GM23248 (cell line): ENCODE measurements at places on chromosomes 1 and 21. TPM values are rescaled to one million over a fixed set of nuclear protein-coding genes. Genes with fewer than 3 reads are reported as not detected.
A peak's percentile ranks its signal among the peaks of the same experiment; 100 is the strongest.

DNA sequence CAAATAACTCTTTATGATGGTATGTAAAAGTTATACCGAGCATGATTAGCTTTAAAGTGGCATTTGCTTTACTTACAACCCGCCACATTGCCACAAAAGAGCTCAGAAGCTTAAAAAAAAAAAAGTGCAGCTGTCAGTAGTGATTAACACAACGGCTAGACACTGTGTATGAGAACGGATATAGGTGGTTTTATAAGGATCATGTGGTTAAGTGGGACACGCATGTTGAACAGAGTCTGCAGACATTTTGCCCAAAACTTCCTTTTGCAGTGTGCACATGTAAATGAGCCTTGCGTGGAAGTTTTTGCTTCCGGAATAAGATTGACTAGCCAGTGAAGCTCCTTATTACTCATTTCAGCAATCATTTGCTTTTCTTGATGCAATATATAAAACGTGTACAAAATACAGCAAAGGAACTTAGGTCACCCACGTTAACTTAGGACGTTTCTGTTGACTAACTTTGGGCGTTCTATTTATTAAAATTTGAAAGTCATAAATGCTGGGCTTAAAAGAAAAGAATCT lies 58.7 kb upstream of the RGS1 start:
- DNase-seq, result no peak

GRCh38 chr1:35164893-35165292 lies 28.1 kb downstream of the SFPQ start:
- no peak for DNase-seq

- no peak for DNase-seq
Measured at GRCh38 chr1:245915841-245916240, 591.2 kb downstream of the SMYD3 start.

GRCh38 chr1:116873680-116874271 lies 35.9 kb upstream of the PTGFRN start:
- peak; percentile 65 for DNase-seq

DNA sequence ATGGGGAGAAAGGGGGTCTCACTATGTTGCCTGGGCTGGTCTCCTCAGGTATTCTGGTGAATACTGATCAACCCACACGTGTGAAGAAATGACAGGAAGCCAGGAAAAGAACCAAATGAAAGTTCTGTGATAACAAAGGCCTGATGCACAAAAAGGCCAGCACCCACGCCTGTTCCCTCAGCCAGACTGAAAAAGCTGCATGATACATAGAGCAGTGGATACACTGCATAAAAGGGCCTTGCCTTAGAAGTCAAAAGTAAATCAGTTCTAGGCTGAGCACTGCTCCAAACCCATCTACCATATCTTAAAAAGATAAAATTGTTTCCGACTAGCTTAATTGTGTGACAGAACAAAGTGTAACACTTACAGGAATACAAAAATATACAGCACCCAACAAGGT lies 36.9 kb upstream of the PSMG1 start:
- no peak for DNase-seq

DNA sequence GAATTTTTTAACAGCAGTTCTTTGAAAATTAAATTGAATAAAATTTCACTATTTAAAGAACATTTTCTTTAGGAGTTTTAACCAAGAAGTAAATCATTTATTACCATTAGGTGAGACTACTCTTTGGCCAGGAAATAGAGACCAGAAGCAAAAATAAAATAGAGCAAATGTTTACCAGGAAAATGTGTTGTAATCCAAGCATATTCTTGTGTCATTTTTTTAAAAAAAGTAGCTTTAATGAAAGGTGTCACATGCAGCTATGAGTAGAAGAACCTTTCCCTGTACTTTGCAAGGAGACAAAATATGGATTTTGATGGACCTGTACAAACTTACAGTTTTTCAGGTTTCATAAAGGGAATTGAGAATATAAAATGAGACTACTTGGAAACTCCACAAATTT lies 140.8 kb downstream of the NFIA start:
- DNase-seq, result no peak

GRCh38 chr1:84642774-84643173 lies 47.5 kb downstream of the SSX2IP start:
- DNase-seq, result no peak

DNA sequence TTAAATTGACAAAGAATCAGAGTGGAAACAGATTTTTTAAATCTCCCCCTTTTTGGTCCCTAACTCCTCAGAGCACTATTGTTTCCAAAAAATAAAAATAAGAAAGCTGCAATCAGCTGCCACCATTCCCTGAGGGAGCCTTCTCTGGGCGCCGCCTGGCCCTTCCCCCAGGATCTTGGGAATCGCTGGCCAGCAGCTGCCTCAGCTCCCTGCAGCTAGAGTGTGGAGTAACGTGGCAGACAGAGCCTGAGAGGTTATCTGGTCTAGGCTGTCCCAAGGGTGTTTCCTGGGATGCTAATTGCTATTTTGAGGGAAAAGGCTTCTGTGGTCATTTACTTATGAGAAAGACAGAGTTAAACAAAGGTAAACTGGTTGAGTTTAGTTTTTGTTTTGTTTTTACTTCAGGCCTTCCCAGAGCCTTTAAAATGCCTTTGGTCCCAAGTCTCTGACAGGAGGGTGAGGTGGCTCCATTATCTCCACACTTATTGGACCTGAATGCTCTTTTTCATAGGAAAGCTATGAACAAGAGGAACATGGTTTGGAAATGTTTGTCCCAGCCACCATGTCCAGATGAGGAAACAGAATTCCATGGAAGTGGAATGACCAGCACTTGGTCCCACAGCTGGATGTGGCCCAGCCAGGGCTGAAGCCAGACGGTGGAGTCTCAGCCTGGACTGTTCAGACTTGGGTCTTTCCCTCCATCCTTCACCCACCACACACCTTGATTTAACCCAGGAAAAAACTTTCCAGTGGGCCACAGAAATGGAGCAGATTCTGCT lies 14.1 kb upstream of the KIAA1614 start:
- peak; percentile 41 for DNase-seq

- no peak for DNase-seq
Measured at GRCh38 chr1:226653311-226653921, 85.7 kb downstream of the ITPKB start.

GRCh38 chr1:172416496-172417035 lies 3.9 kb upstream of the C1orf105 start:
- no peak for DNase-seq

DNA sequence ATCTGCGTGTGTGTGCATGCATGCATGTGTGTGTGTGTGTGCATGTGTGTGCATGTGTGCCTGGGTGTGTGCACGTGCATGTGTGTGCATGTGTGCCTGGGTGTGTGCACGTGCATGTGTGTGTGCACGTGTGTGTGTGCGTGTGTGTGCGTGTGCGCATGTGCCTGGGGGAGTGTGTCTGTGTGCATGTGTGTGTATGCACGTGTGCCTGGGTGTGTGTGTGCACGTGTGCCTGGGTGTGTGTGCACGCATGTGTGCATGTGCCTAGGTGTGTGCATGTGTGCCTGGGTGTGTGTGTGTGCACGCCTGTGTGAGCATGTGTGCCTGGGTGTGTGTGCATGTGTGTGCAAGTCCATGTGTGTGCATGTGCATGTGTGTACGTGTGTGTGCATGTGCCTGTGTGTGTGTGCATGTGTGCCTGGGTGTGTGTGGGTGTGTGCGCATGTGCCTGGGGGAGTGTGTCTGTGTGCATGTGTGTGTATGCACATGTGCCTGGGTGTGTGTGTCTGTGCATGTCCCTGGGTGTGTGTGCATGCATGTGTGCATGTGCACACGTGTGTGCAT lies 29.3 kb upstream of the COL6A2 start:
- no peak for DNase-seq

DNA sequence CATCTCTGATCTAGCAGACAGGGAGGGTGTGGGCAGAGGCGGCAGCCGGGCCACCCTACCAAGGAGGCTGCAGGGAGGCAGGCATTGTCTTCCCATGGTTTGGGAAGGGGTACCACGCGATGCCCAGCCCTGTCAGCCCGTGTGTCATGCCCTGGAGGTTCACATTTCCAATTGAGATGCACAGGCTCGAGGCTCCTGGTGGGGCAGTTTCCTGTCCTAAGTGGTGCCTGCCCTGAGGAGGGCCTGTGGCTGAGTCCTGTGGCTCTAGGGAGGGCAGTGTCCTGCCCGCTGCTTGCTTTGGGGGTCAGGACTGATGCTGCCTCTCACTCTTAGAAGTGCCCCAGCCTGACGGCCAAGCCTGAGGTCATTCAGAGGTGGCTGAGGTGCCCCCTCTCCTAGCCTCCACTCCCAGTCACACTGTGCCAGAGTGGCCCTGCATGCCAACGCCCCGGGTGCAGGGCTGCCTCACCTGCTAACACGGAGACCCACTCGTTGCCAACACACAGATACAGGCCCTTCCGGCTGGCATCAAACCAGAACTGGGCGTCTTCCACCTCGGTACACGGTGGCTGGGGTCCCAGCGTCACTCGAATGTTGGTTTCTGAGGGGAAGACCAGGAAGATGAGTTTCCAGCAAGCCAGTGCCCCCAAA lies 11.9 kb downstream of the KRTAP10-1 start:
- no peak for DNase-seq

DNA sequence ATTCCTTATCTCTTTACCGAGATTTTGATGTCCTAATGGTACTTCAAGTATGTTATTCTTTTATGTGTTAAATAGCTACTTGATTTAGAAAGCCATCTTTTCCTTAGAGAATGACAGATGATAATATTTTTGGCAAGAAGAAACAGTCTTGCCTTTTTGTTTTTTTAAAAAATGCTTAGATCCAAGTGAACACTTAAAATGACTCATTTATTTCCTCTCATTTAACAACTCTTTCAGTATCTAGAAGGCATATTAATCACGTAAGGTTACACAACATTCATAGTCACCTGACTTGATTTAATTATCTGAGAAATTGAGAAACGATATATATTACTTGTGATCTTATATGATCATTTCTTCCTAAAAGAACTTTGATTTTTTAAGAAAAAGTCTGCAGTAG lies 52.4 kb downstream of the SUCO start:
- DNase-seq, result peak; percentile 82

- DNase-seq, result no peak
Measured at GRCh38 chr1:3636080-3636479, 11.3 kb downstream of the TPRG1L start.

- no peak for DNase-seq
Measured at GRCh38 chr1:82893712-82894470, 1093.2 kb downstream of the ADGRL2 start.

GRCh38 chr1:217063172-217063908 lies 340.1 kb upstream of the ESRRG start:
- no peak for DNase-seq

DNA sequence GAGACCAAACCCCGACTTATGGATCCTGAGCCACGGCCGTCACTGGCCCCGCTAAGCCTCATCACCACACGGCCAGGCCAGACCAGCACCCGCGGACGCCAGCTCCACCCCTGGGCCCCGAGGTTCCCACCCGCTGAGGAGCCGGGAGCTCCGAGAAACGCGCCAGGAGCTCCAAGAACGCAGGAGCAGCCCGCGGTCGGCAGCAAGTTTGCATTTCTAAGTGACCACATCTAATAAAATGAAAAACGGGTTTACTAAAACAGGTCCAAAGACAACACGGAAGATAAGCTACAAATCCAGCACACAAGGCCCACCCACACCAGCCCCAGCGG lies 8.1 kb upstream of the C1QTNF12 start:
- DNase-seq, result no peak

DNA sequence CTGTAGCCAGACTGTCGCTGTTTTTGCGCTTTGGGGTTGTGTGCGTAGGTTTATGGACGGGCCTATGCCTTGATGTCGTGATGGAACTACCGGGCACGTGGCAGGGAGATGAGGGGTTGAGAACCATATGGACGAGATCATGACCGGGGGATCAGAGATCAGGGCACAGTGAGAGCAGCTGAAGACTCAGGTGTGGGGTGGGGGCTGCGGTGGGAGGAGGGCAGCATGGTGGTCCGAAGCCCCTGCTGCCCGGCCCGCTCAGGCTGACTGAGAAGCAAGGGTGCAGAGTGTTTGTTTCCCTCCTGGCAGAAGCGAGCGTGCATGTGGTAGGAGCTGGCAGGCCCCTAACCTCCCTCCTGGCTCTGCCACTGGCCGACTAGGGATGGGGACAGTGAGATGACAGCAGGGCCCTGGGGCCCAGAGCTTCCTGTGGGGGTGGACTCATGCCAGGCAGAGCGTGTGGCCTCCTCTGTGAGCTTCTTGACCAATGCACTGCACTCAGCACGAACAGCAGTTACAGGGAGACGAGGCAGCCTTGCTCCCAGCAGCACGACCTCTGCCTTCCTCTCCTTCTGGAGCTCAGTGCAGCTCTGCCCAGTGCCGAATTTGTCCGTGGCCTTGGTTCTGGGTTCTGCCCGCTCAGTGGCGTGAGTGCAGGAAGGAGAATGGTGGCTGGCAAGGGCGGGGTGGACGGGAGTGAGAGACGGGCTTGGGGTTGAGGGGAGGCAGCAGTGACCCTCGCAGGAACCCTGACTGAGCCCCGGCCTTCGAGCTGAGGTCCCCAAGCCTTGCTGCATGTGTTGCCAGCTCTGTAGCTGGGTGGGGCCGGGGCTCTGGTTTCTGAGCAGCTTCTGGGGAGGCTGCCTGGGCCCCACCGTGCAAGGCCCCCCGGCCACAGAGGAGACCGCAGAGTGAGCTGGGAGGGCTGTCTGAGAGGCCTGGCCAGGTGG lies 22.2 kb upstream of the LRRC3 start:
- DNase-seq, result no peak

GRCh38 chr1:245805532-245805931 lies 650.7 kb downstream of the KIF26B start:
- DNase-seq, result no peak

DNA sequence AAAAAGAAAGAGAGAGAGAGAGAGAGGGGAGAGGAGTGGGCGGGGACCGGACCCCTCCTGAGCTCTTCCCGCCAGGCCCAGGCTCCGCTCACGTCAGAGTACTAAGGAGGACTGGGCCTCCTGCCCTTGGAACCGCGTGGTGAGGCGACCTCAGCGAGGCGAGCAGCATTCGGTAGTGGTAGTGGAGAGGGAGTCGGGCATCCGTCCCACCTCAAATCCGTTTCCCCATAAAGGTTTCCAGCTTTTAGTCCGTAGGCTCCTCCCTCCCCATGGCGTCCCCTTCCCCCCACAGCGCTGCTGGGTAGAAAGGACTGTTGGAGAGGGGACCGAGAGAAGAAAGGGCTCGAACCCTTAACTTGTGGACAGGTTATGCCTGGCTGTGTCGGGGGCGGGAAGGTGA lies 124.4 kb upstream of the BARHL2 start:
- no peak for DNase-seq

DNA sequence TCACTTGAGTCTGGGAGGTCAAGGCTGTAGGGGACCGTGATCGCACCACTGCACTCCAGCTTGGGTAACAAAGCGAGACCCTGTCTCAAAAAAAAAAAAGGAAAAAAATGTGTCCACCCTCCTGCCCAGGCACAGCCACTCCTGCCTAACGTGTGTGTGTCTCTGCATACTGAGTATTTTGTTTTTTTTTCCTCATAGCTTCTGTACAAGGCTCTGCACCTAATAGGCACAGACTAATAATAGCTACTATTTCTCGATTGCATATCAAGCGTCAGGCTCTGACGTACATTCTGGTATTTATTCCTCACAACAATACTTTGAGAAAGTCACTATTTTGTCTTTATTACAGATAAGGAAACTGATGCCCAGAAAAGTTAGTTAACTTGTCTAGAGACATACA lies 5.0 kb downstream of the PTGFRN start:
- DNase-seq, result no peak

The MAP10 gene
- 2.3 and 2.5 TPM in 2 replicates for total RNA-seq

The TSPEAR gene
- not detected in 2 replicates for total RNA-seq

The DEPDC1 gene
- 9.9 and 14.7 TPM in 2 replicates for total RNA-seq

The ESPN gene
- total RNA-seq, result not detected in 2 replicates

The TRABD2B gene
- not detected in 2 replicates for total RNA-seq

The CLDN19 gene
- total RNA-seq, result not detected in 2 replicates

The MR1 gene
- 25.2 and 28.6 TPM in 2 replicates for total RNA-seq

The TFAP2E gene
- total RNA-seq, result not detected in 2 replicates

The SPATA6 gene
- 1.4 and 1.6 TPM in 2 replicates for total RNA-seq

The DR1 gene
- total RNA-seq, result 49.2 and 68.8 TPM in 2 replicates

The ANKRD35 gene
- 0.38 and 0.65 TPM in 2 replicates for total RNA-seq

The PRELP gene
- total RNA-seq, result under 0.01 and 0.32 TPM in 2 replicates

The TFF1 gene
- total RNA-seq, result not detected in 2 replicates

The SLC1A7 gene
- 0.13 TPM in 1 of 2 replicates, not detected in the other for total RNA-seq
